ENCODE measurements at places on chromosomes 3 and 15.

DNA sequence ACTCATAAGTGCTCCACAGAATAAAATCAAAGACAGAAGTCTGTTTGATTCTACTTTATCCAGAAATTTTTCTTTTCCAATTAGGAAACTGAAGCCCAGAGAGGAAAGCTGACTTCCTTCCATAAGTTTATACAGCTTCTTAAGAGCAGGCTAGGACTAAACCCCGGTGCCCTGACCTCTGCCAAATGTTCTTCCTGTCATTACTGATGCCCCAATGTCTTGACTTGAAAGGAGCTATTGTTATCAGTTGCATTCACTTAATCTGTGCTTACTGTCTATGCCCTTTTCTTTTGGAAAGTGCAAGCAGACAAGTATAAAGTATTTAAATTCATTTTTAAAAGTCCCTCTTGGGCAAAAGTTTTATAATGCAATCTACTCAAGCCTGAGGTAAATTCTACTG lies 18.1 kb downstream of the CD200 start:
- DNase-seq, result no peak

- no peak for DNase-seq
Observed at GRCh38 chr3:154247806-154248415, 76.4 kb downstream of the DHX36 start.

DNA sequence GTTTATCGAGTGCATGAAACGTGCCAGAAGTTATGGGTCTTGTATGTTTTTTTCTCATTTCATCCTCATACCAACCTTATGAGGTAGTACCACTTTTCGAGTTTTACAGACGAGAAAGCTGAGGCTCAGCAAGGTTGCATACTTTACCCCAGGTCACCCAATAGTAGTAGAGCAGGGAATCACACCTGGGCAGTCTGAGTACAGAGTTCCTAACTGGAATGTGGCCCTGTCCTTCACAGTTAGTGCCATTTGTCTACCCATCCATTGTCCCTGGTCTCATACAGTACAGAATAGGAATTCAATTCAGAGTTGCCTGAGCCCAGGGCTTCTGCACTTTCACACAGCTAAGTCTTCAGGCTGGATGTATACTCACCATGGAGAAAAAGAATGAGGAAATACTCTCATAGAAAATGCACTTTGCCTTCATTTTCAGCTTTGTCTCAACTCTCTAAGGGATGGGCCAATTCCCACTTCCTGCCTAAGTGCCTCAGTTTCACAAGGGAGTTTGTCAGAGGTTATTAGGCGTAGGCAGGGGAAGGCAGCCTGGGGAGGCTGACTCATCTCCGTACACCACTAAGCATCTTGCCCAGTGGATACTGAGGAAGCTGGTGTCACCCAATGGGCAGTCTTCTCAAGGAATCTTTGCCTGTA lies 93.2 kb downstream of the TMEM212 start:
- DNase-seq, result no peak

GRCh38 chr15:86647810-86648440 lies 568.3 kb downstream of the AGBL1 start:
- DNase-seq, result peak; percentile 10

DNA sequence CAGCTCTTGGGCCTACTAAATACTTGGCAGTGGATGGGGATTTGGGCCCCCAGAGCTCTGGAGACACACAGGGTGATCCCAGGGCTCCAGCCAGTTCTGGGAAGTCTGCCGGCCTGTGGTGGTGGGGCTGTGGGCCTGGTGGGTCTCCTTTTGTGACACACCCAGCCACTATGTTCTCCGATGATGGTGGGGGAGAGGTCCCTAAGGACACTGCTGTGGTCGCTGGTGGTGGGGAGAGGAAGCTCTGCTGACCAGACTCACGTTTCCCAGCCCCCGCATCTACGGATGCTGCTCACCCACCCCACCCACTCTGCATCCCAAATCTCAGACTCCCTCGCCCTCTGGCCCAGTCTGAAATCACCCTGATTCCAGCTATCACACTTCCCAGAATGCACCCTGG lies 396 bp downstream of the PLA2G4D start:
- no peak for DNase-seq

- no peak for DNase-seq
Observed at GRCh38 chr15:69143756-69144436, 16.5 kb upstream of the GLCE start.

GRCh38 chr3:83500422-83500821 lies 1458.4 kb upstream of the CADM2 start:
- no peak for DNase-seq

DNA sequence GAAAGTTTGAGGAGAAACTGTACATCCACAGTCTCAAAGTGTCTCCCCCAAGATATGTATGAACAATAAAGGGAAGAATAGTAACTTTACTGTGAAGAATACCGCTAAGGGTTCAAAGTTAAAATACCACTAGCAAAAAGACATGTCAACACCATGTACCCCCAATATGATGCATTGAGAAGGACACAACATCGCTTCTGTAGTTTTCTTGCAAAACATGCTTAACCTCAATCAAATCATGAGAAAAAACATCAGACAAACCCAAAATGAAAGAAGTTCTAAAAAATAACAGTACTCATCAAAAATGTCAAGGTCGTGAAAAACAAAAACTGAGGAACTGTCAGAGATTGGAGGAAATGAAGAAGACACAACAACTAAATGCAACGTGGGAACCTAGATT lies 3.6 kb downstream of the HERC1 start:
- DNase-seq, result no peak

DNA sequence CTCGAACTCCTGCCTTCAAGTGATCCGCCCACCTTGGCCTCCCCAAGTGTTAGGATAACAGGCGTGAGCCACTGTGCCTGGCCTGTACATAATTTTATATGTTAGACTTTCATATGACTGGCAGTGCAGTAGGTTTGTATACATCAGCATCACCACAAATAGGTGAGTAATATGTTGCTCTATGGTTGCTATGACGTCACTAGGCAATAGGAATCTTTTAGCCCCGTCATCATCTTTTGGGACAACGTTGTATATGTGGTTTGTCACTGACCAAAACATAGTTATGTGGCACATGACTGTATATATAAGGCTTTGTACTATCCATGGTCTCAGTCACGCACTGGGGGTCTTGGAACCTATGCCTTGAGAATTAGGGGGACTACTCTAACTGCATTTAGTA lies 17.0 kb upstream of the DNAJC19 start:
- no peak for DNase-seq

DNA sequence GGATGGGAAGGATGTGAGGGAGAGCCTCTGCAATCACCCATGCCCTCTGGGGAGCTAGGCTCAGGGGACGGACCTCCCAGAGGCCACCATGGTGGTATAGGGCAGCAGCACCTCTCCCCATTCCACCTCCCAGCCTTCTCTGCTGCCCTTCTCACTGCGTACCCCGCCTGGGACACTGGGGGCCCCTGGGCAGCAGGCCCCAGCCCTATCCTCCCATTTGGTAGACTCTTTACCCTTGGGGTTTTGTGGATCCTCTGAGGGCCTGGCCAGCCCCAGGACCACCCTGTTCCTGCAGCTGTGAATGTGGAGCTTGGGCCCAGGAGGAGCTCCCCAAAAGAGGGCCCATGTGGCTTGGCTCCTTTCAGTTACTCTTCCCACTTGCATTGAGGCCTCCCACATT lies 131.9 kb downstream of the DNAJB8 start:
- no peak for DNase-seq

- DNase-seq, result no peak
Observed at GRCh38 chr15:42404461-42405235, 45.3 kb downstream of the CAPN3 start.

DNA sequence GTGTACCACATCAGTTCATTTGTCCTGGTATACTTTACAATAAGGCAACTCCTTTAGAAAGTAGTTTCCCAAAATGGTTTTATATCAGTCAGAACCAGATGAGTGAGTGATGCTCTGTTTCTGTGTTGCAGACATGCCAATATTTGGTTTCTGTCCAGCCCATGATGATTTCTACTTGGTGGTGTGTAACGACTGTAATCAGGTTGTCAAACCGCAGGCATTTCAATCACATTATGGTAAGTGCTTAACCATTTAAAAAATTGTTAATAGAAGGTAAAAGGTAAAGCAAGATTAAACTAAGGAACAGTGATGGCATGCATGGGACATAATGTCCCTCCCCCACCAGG lies 40.0 kb upstream of the SCAANT1 start:
- DNase-seq, result no peak

DNA sequence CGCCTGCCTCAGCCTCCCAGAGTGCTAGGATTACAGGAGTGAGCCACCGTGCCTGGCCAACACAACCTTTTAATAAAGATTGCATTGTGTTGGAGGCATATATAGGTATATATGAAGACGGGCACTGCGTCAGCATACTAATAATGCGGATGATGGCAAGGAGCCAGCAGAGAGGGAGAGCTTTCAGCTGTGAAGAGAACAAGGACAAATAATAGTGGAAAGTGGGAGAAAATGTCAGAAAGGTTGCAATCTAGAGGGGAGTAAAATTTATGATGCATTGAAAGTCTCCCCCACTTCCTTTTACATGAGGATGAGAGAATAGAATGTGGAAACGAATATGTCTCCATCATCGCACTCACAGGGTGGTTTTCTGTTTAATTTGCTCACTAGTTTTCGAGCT lies 170.5 kb upstream of the TBL1XR1 start:
- no peak for DNase-seq

DNA sequence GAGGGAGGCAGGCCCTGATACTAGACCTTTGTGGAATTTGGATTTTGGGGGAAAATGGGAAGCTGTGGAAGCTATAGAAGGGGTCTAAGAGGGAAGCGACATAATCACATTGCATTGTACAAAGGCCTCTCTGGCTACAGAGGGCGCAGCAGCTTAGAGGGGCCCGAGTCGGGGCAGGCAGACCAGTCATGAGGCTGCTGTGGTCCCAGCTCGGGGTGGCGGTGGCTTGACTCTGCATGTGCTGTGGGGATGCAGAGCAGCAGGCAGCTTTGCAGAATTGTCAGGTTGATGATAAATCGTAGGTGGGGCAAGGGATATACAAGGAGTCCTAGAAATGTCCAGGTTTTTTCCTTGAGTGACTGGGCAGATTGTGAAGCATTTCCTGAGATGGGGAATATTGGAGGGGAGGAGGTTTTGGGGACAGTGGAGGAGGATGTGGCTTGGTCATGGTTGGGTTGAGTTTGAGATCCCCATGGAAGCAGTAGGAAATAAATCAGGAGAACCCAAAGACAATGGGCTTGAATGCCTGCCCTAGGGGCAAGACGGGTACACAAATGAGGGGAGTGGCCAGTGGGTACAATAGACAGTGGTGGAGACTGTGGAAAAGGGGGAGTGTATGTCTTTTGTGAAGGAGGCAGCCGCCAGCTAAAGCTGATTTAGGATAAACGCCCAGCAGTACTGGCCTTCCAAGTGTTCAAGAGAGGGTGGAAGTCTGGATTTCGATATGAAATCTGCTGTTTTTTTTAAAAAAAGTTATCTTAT lies 94.1 kb downstream of the HMG20A start:
- no peak for DNase-seq
